ENCODE measurements at places on chromosomes 13 and 19. TPM values are rescaled to one million over a fixed set of nuclear protein-coding genes. Genes with fewer than 3 reads are reported as not detected.
A peak's percentile ranks its signal among the peaks of the same experiment; 100 is the strongest.

GRCh38 chr19:15564534-15565168 is 50.4 kb upstream of the CYP4F8 start:
- DNase-seq: no peak

Gene MAST1
- 0.15 TPM for total RNA-seq

- no peak for DNase-seq
These were observed 1.7 kb downstream of the ELL start for GRCh38 chr19:18519962-18520847.

GRCh38 chr13:91052876-91053275 is 294.6 kb upstream of the MIR17HG start:
- no peak for DNase-seq

GRCh38 chr13:95858286-95859075 is 181.5 kb downstream of the DNAJC3 start:
- DNase-seq: no peak

Gene MEIOSIN
- total RNA-seq: not detected

GRCh38 chr13:35460061-35460460 is 16.4 kb downstream of the MAB21L1 start:
- no peak for DNase-seq

- no peak for DNase-seq
These were observed 36.7 kb downstream of the ZAR1L start for GRCh38 chr13:32278426-32278825.

DNA sequence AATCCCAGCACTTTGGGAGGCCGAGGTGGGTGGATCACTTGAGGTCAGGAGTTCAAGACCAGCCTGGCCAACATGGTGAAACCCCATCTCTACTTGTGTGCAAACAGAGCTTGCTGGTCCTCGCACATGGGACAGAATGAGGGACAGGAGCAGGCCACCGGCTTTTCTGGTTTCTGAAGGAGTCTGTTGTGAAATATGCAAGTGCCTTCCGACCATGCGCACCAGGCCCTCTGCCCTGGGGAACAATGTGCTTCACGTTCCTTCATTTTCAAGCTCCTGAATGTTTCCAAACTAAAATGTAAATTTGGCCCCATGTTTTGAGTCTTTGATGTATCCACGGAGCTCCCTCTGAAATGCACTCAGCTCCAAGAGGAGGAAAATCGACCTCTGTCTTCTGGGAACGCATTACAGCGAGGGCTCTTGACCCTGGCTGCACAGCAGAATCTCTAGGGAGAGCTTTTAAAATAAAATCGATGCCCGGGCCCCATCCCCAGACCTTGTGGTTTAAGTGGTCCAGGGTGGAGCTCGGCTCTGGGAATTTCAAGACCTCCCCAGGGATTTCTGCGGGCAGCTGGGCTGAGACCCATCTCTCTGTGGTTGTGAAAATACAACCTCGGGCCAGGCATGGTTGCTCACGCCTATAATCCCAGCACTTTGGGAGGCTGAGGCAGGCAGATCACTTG is 9.3 kb upstream of the ACP4 start:
- DNase-seq: no peak

Gene ZNF8
- 5.4 TPM for total RNA-seq

Gene GJB2
- 0.77 TPM for total RNA-seq

Gene NLRP7
- 0.15 TPM for total RNA-seq

Gene NCAN
- not detected for total RNA-seq

DNA sequence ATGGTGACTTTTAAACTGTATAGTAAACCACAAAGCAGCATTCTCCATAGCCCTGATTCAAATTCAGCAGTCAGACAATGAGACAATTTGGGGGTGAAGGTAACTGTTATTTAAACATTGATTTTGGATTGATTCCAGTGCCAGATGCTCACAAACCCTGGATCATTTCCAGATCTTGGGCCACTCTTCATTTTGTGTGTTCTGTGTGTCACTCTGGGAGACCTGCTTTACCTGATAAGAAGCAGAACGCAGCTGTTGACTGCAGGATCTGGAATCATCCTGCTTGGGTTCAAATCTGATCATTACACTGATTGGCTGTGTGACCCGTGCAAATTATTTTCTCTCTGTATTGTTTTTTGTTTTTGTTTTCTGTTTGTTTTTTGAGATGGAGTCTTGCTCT is 4.0 kb upstream of the PCDH8 start:
- DNase-seq: no peak

DNA sequence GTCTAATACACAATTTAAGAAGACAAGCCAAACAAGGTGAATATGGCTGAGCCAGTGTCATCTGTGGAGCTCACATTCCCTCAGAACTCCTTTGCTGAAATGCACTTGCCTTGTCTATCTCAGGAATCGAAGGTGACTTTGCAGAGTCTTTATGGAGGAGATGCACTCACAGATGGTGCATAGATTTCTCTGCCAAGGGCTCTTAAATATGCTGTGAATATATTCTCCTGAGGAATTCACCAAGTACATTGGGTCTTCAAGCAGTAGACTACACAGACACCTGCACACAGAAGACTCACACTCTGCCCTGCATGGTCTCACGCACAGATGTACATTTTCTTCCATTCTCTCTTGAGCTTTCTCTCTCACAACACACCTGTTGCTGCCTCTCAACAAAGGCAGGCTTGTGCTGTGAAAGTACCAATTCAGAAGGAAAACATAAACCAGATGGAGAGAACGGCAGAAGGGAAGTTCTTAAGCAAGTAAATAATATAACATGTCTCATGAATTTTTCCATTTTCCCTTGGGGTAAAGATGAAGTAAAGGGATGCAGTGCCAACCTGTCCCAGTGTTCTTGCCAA is 174.7 kb downstream of the DLEU7 start:
- no peak for DNase-seq

- peak; percentile 97 for DNase-seq
These were observed at the start of gene ZNF701 for GRCh38 chr19:52570000-52570861. Gene ZNF701 (plus strand): TSS chr19:52570287. CDS start chr19:52574148, 3,861 bp downstream.

- no peak for DNase-seq
These were observed 21.9 kb downstream of the RBM26 start for GRCh38 chr13:79384022-79384610.

DNA sequence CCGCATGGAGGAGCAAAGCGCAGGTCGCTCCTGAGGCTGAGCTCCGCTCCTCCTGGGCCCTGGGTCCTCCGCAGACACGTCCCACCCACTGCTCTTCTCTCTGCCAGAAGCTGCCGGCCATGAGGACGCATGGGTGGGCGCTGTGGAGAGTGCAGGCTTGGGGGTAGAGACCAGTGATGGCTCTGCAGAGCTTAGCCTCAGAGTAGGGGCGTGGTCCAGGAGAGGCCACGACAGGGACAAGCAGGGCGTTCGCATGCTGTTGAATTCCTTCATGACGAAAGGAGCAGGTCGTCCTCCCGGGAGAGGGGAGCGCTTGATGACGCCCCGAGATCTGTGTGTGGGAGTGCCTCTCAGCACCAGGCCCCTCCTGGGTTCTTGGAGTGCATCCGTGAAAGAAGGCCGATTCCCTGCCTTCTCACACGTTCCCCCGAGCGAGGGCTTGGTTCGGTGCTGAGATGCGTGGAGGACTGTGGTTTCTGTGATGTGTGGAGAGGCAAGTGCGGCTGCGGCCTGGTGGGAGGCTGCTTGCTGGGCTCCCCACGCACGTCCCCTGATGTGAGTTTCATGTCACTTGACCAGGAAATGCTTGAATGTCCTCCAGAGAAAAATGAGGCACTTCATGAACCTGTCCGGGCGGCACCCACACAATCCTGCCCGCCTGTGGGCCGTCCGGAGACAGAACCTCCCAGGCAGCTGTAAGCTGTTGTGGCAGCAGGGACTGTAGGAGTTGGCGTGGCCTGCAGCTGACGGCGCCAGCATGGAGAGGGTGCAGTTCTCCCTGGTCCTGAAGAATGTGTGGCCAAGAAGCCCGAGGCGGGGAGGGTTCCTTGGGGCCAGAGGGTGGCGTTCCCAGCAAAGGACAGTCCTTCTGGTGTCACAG is 4.5 kb downstream of the SF3A2 start:
- DNase-seq: peak; percentile 73
